ENCODE measurements at places on chromosomes 2 and 18.

GRCh38 chr18:31232775-31233424 is 70.2 kb upstream of the DSC1 start:
- DNase-seq: no peak

DNA sequence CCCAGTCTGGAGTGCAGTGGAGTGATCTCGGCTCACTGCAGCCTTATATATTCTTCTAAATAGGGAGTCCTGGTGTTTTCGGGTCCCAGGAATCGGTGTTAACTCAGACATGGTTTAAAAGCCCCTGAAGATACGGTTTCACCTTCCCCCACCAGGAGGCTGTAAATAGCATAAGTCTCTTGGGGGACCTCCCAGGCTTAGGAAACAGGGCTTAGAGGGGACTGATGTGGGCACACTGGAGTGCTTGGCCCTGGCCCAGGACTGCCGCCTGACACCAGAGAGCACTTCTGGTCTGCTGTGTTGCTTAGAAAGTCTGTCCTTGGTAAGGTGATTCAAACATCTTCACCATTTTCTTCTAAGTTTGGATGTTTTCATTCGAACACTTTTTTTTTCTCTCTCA is 39.7 kb upstream of the MAP4K4 start:
- no peak for DNase-seq

DNA sequence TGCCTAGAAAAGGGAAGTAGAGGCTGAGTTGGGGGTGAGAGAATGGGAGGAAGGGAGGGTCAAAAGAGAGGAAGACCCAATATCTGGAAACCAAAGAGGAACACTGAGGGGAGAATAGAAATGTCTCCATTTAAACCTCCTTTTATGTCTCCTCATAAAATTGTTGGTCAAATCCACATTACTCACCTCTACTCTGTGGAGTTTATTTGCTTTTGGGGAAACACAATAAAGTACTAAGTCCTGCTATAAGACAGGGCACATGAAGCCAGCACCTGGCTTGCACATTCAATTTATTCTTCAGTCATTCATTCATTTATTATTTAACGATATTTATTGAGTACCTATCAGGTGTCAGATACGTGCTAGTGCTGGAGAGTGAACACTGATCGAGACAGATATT is 60.3 kb upstream of the NFE2L2 start:
- DNase-seq: no peak

- no peak for DNase-seq
Observed at GRCh38 chr2:42110641-42111322, 58.4 kb upstream of the EML4 start.

GRCh38 chr2:177178797-177179196 is 33.8 kb upstream of the HNRNPA3 start:
- no peak for DNase-seq

DNA sequence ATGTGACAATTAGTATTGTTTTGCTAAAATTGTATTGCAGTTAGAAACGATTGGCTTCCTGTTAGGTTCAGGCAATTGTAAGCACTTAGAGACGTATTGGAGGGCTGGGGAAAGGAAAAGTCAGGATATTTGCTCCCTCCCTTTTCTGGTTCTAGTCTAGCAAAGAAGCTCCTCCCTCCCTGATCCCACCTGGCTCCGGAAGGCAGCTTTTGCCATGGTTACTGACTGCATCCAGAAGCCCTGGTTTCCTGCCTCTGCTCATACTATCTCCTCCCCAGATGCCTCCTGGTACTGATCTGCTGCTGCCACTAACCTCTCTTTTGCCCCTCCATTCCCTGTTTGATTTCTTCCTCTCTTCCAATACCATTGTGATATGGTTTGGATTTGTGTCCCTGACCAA is 275.9 kb downstream of the MREG start:
- DNase-seq: no peak

GRCh38 chr2:120509213-120509815 is 163.4 kb downstream of the INHBB start:
- DNase-seq: no peak
